Upper lobe of left lung (tissue), 6 donors: ENCODE measurements at places on chromosomes 1 and 21.

DNA sequence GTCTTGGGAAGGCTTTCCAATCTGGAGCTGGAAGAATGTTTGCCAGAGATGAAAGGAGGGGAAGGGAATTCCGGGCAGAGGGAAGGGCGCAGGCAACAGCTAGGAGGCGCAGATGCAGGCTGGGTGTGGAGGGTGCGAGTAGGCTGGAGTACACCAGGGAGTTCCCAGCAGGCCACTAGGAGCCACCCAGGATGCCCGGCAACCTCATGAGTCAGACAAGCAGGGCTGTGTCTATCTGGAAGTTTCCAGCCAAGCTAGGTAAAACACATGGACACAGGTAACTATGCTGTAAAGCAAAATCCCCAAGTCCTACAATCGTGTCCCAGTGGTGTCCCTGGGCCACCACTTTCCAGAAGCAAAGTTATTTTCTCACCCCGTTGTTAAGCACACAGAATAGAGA is 990 bp upstream of the NBL1 start:
- peaks cover 13% of the 10 kb centered on the region for H3K27me3 ChIP-seq
- H3K4me3 ChIP-seq = peak overlapping the region; percentile 68
- no peaks in the 10 kb centered on the region for H3K36me3 ChIP-seq
- peaks cover 29% of the 10 kb centered on the region for H3K4me1 ChIP-seq
- H3K27ac ChIP-seq = peak overlapping the region; percentile 70

DNA sequence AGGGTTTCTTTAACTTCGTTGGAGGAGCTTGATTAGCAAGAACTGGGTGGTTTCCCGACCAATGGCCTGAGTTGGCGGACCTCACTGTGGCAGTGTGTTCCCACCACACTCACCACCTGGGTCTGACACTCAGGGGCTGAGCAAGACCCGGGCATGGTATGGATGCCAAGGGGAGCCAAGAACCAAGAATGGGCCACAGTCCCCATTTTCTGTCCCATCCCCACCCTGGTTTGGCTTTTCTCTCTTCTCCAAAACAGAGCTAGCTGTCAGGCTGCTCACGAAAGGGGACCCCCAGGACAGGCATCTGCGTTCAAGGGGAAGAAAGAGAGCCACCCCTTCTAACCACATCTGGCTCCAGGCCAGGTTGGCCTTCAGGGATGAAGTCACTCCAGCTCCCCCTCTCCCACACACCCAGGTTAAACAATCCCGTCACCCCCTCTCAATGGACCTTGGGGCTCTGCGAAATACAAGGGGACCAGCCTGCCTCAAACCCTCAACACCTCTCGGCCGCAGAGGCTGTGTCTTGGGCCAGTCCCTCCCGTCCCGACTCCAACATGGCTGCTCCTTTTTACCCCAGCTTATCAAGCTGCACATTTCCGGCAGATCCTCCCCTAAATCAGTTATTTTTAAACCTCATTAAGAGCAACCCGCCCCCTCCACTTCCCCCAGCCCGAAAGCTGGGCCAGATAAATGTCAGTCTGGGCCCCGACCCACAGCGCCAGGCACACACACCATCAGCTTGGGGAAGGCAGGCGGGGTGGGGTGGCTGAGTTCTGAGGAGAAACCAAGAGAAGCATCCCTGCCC is 3.4 kb downstream of the TAGLN2 start:
- DNase-seq = peak; percentile 31
- peaks cover 68% of the 10 kb centered on the region for H3K4me1 ChIP-seq
- H3K27ac ChIP-seq = peak overlapping the region; percentile 99
- peak overlapping the region; percentile 99 for H3K4me3 ChIP-seq
- H3K27me3 ChIP-seq = no peaks in the 10 kb centered on the region

DNA sequence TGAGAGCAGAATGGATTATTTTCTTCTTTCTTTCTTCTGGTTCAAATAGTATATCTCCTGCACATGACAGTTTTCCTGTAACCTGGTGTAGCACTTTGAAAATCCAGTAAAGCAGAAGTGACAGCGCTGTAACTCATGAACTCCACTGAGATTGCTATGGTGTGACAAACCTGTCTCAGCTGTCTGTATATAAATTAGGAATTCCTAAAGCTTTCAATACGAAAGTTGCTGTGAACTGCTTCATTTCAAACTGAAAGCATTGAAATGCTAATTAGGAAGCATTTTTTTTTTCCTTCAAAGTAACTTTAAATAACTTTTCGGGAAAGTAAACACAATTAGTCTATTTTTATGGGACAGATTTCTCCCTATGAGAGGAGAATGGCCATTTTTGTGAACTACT is 646.9 kb upstream of the ZP4 start:
- no peak for DNase-seq
- H3K4me3 ChIP-seq = no peak overlapping the region
- H3K27me3 ChIP-seq = no peaks in the 10 kb centered on the region
- no peak overlapping the region for H3K27ac ChIP-seq
- no peaks in the 10 kb centered on the region for H3K36me3 ChIP-seq
- no peaks in the 10 kb centered on the region for H3K4me1 ChIP-seq

DNA sequence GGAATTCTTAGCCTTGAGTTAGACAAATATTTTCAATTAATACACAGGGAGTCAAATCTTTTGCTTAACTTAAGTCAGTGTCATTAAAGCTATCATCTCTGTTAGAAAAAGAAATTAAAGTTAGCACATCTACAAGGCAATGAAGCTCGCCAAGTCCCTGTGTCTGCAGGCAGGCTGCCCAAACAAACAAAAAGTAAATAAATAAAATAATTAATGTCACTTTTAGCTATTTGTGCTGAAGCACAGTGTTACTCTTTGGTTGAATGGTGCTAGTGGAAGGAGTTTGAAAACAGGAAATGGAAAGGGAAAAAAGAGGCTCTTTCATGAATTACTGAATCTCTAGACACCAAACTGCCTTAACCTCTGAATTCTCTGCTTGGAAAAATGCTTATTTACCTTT is 37.1 kb upstream of the COL11A1 start:
- H3K27ac ChIP-seq = no peak overlapping the region
- H3K4me3 ChIP-seq = no peak overlapping the region
- H3K4me1 ChIP-seq = no peaks in the 10 kb centered on the region

DNA sequence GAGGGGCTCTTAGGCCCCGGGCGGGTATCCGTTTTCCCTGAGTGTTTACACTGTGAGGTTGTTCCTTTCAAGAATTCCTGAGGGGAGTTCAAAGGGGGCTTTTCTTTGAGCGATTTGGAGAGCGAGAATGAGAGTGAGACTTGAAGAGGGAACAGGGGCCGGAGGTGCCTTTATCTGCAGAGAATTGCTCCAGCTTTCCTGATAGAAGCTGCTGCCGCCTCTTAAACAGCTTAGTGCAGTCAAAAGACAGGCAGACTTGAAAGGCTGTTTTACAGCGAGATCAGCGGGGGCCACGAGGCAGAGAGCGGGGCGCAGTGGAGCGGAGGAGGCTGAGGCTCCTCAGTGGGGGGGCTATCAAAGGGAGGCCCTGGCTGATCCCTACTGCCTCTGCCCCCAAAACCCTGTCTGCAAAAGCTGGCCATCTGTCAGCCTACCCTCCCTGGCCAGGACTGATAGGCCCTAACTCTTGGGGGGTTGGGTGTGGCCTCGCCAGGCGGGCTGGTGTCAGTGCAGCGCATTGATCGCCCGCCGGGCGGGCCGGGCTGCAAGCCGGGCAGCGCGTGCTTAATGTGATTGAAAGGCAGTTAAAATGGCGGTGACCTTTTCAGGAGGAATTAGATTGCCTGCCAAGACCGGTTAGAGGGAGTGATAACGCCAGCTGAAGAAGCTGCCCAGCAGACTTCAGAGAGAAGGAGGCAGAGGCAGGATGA is 36.4 kb downstream of the TMEM53 start:
- peaks cover 14% of the 10 kb centered on the region for H3K4me1 ChIP-seq
- DNase-seq = no peak
- H3K36me3 ChIP-seq = peaks cover 72% of the 10 kb centered on the region
- H3K27me3 ChIP-seq = no peaks in the 10 kb centered on the region
- H3K27ac ChIP-seq = no peak overlapping the region
- H3K4me3 ChIP-seq = no peak overlapping the region

- H3K27me3 ChIP-seq = no peaks in the 10 kb centered on the region
- no peak overlapping the region for H3K4me3 ChIP-seq
- H3K27ac ChIP-seq = no peak overlapping the region
- no peaks in the 10 kb centered on the region for H3K4me1 ChIP-seq
These were observed 312.4 kb downstream of the HMCN1 start for GRCh38 chr1:186046437-186047211.

DNA sequence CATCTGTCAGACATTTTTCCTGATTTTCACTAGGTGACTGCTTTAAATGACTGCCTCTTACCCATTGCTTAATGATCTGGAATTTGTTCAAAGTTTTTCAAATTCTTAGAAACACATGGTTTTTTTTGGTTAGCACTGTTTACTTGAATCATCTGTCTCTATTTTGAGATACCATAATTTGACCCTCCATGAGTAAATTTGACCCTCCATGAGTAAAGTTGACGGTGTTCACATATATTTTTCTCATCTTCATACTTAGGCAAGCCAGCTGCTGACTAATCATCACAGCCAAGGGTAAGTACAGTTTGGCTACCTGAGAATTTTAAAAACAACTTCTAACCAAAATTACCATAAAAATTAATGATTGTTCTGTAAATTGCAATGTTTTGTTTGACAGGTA is 586.5 kb downstream of the PTBP2 start:
- DNase-seq = no peak
- H3K27me3 ChIP-seq = no peaks in the 10 kb centered on the region
- H3K36me3 ChIP-seq = no peaks in the 10 kb centered on the region
- H3K4me3 ChIP-seq = no peak overlapping the region
- H3K4me1 ChIP-seq = no peaks in the 10 kb centered on the region

- DNase-seq = no peak
- H3K4me3 ChIP-seq = no peak overlapping the region
- H3K27ac ChIP-seq = peak overlapping the region; percentile 3
- H3K36me3 ChIP-seq = no peaks in the 10 kb centered on the region
- peaks cover 17% of the 10 kb centered on the region for H3K4me1 ChIP-seq
These were observed 59.4 kb downstream of the NRIP1 start for GRCh38 chr21:15005391-15005790.

DNA sequence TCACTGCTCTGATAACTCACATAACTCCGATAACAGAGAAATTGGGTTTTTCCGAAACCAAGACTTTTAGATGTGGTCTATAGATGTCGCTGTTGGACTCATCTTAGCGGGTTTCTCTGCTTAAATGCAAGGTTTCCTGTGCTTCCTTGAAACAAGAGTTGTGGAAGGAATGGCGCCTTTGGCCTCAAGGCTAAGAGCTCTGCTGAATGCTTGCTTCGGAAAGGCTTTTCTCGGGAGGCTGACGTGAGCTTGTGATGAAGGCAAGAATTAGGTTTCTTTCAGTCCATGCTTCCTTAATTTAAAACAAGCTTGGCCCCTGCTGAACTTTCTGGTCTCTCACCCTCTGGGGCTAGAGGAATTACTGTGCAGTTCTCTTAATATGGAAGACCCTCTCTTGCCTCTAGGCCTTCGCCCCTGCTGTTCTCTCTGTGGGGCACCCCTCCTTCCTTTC is 113.5 kb downstream of the MAP3K21 start:
- H3K4me1 ChIP-seq = no peaks in the 10 kb centered on the region
- H3K27ac ChIP-seq = no peak overlapping the region
- H3K27me3 ChIP-seq = no peaks in the 10 kb centered on the region
- no peak overlapping the region for H3K4me3 ChIP-seq
- H3K36me3 ChIP-seq = no peaks in the 10 kb centered on the region
- no peak for DNase-seq

DNA sequence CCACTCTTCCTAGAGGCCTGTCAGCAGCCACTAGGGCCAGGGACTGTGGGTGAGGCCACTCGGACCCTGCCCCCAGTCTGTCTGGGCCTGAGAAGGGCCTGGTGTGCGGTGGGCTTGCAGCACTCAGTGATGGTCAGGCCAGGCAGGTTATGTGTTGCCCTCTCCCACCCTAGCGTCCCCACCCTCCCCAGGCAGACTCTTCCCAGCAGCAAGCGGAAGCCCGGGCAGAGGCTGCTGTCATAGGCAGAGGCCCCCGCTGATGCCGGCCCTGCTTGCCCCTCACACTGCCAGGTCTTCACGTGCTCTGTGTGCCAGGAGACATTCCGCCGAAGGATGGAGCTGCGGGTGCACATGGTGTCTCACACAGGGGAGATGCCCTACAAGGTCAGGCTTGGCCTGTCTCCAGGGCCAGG is 6.6 kb downstream of the ZBTB48 start:
- peaks cover 58% of the 10 kb centered on the region for H3K36me3 ChIP-seq
- DNase-seq = peak; percentile 62
- no peaks in the 10 kb centered on the region for H3K27me3 ChIP-seq
- no peak overlapping the region for H3K27ac ChIP-seq

DNA sequence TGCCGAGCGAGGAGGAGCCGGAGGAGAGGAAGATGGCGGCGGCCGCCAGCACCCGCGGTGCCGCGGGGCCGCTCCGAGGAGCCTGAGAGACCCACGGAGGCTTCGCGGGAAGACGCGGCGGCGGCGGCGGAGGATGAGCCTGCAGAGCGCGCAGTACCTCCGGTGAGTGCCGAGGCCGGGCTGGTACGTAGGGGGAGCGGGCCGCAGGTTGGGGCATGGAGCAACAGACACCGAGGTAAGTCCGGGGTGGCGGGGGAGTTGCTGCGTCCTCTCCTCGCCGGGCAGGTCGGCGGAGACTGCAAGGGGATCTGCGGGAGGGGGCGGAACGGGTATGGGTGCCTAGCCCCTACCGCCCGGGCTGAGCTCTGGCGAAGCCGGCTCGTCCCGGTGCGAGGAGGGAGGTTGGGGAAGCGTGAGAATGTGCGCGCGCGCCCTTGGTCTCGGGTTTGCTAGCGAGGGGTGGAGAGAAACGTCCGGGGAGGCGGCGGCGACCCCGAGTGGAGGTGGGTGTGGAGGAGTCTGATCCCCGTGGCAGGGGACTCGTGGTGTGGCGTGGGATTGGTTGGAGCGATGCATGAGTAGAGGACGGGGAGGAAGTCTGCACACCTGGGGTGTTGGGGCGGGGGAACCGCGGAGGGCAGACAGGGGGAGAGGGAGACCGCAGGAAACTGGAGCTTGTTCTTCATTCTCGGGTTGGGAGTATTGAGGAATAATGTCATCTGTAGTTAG is at the start of gene SMG7:
Gene SMG7 (plus strand): TSS at position 12 of the 729 bp plus-strand sequence. CDS start 122 bp downstream, at position 134.
- H3K36me3 ChIP-seq = no peaks in the 10 kb centered on the region
- H3K4me3 ChIP-seq = peak within 1 kb of the TSS; percentile 66
- peak; percentile 94 for DNase-seq
- H3K27me3 ChIP-seq = no peaks in the 10 kb centered on the region
- H3K27ac ChIP-seq = peak within 1 kb of the TSS; percentile 94
- H3K4me1 ChIP-seq = peaks cover 19% of the 10 kb centered on the region

GRCh38 chr1:55055084-55055882 is 15.9 kb downstream of the PCSK9 start:
- peaks cover 5% of the 10 kb centered on the region for H3K4me1 ChIP-seq
- no peaks in the 10 kb centered on the region for H3K27me3 ChIP-seq
- H3K36me3 ChIP-seq = no peaks in the 10 kb centered on the region
- no peak for DNase-seq
- no peak overlapping the region for H3K4me3 ChIP-seq
- no peak overlapping the region for H3K27ac ChIP-seq

GRCh38 chr1:41005876-41006275 is 15.6 kb downstream of the SLFNL1 start:
- H3K27me3 ChIP-seq = no peaks in the 10 kb centered on the region
- peaks cover 17% of the 10 kb centered on the region for H3K4me1 ChIP-seq
- peaks cover 78% of the 10 kb centered on the region for H3K36me3 ChIP-seq
- no peak overlapping the region for H3K27ac ChIP-seq
- H3K4me3 ChIP-seq = no peak overlapping the region

DNA sequence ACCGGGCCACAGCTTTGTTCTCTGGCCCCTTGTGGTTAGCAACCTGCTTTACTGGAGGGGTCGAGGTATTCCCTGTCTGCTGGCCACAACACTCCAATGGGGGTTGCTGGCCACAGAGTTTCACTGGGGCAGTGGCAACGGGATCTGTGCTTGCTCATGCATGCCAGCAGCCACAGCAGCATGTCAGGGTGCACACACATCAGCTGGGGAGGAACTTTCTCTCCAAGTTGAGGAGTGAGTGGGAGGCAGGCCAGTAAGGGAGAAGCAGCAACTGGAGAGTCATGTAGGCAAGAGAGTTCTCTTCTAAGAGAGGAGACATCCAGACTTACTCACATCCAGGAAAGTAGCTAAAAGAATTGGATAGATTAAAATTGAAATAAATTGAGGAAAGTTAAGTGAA is 38.0 kb downstream of the SAMD13 start:
- H3K36me3 ChIP-seq = no peaks in the 10 kb centered on the region
- H3K4me3 ChIP-seq = no peak overlapping the region
- no peak overlapping the region for H3K27ac ChIP-seq
